ENCODE measurements at places on chromosomes 4 and X. TPM values are rescaled to one million over a fixed set of nuclear protein-coding genes. Genes with fewer than 3 reads are reported as not detected.

The TNIP2 gene
- polyA plus RNA-seq = 42.5 TPM

The PPP4R3C gene
- not detected for polyA plus RNA-seq

The DDIT4L gene
- polyA plus RNA-seq = 0.65 TPM

The JADE3 gene
- polyA plus RNA-seq = 3.0 TPM

- DNase-seq = no peak
These were observed 95.4 kb downstream of the PTTG2 start for GRCh38 chr4:38055566-38055965.

The PRSS12 gene
- polyA plus RNA-seq = 3.5 TPM

The F8A1 gene
- polyA plus RNA-seq = 18.1 TPM

- DNase-seq = no peak
These were observed 86.9 kb upstream of the ADRA2C start for GRCh38 chr4:3679071-3679825.

The HTR2C gene
- not detected for polyA plus RNA-seq

The ATP1B4 gene
- not detected for polyA plus RNA-seq

DNA sequence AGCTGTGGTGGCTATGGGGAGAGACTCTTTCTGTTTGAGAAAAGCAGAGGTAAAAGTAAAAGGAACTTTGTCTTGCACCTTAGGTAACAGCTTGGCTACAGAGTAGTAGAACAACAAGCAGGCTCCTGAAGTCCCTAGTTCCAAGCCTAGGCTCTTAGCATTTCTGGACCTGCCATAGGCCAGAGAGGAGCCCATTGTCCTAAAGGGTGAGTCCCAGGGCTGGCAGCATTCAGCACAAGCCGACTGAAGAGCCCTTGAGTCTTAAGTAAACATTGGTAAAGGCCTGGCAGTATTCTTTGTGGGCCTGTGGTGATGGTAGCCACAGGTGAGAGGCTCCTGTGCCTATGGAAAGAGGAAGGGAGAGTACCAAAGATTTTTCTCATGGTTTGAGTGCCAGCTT lies 38.2 kb downstream of the CSN3 start:
- DNase-seq = no peak

The SLC2A9 gene
- polyA plus RNA-seq = 0.61 TPM
